ENCODE measurements at places on chromosomes 1 and 21.

DNA sequence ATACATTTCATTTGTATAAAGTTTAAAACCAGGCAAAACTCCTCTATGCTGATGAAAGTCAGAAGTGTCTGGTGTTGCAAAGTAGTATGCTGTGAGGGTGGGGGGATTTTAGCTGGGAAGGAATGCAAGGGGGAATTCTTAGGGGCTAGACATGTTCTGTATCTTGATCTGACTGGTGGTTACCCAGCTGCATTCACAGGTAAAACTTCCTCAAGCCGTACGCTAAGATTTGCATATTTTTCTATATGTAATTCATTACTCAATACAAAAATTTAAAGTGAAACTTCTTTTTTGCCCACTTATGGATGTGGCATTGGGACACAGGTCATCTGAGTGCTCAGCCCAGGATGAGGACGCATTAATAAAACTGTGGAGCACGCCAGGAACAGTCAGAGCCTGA lies 323.3 kb downstream of the PAPPA2 start:
- DNase-seq: no peak

DNA sequence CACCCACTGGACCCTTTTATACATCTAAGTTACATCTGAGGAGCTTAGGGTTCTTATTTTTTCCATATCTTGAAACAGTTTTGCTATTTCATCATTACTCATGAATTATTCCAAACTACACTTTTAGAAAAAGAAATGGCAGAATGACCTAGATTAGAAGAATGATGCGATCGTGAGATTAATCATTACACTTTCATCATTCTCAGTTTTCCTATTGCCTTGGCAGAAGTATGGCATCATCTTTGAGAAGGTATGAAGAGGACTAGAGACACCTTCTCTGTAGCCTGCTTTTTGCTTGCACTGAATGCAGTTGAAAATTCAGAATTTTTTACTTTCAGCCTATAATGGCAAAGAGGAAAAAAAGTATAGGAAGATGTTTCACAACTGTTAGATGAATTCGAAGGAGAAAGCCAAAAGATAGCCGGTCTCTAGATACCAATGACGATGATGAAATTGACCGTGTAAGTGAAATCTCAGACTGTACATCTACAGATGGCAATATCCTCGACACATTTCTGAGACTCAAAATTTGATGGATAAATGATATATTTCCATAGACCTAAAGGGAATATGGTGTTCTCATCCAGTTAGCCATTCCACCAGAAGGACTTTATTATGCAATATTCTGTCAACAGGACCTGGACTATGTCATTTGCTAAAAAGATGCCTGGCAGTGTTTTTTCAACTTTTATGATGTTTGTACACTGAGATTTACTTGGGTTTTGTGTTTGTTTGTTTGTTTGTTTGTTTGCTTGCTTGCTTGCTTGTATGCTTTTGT lies 191.8 kb downstream of the TOMM20 start:
- DNase-seq: peak; percentile 60

GRCh38 chr1:70877343-70877742 lies 170.3 kb downstream of the PTGER3 start:
- DNase-seq: no peak

DNA sequence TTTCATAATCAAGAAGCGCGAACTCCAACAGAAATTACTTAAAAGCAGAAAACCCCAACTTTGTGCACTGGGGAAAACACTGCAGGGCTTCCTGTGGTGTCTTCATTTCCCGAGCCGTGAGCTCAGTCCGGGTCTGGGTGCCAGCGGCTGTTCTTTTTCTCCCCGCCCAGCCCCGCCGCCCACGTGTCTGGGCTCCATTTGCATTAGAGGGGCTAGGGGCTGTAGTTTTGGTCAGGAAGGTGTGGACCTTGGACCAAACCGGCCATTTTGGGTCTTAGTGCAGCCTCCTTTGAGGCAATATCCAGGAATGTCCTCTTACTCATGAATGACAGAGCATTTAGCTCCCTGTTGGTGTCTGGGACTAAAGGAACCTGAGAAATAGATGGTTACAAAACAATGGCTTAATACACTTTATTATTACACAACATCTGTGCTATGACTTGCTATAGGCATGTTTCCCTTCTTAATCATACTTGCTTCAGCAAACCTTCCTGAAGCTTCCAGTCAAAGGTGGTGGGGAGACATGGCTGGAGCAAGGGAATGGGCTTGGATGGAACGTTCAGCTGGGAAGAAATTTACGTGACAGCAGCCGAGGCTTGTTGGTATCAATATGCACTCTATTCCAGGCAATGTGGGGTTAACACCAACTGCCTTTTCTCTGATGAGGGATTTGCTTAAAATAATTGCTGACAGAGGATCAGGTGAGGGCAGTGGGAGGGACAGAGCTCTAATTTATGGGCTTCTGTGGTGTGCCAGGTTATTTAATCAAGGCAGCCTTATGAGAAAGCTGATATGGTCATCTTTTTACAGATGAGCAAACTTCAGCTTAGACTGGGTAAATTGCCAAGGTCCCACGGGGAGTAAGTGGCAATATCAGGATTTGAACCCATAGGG lies 1.1 kb downstream of the AGTRAP start:
- peak; percentile 97 for DNase-seq

- peak; percentile 16 for DNase-seq
These were observed 749 bp downstream of the AKIRIN1 start for GRCh38 chr1:38991638-38992411.

- no peak for DNase-seq
These were observed 36.9 kb downstream of the PIK3C2B start for GRCh38 chr1:204457666-204458065.

DNA sequence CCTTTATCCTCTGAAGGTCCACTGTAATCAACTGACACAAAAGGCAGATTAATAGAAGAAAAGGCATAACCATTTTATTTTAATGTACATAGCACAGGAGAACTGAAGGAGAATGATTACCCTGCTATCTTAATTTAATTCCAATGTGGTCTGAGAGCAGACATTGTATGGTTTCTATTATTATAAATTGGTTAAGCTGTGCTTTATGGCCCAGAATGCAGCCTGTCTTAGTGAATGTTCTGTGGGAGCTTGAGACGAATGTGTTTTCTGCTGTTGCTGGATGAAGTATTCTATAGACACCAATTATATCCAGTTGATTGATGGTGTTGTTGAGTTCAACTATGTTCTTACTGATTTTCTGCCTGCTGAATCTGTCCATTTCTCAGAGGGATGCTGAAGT lies 25.0 kb upstream of the SLC2A1 start:
- DNase-seq: no peak

GRCh38 chr1:236395947-236396664 lies 2.0 kb downstream of the EDARADD start:
- no peak for DNase-seq

DNA sequence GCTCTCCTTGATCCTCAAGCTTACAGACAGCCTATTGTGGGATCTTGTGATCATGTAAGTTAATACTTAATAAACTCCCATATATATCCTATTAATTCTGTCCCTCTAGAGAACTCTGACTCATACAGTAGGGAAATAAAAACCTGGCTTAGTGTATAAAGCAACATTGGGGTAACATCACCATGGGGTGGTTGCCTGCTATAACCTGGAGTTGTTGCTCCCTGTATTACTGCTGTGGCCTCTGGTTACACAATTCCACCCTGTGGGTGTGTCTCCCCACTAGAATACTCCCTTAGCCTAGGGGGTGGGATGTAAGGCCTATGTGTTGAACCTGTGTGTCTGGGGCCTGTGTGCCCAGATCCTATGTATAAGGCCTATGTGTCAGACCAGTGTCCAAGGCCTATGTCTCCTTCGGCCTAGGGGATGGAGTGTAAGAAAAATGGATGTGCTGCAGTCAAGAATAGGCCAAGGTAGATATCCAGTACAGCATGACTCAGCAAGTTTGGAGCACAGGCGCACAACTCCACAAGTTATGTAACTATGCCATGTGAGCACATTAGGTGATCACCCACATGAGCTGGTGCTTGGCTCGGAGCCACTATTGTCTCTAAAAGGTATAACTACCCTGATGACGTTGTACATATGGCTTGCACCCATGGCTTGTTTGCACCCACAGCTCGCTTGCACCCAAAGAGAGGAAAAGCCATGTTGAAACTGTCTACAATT lies 96.8 kb upstream of the C1orf21 start:
- DNase-seq: no peak

- DNase-seq: no peak
These were observed 103.9 kb downstream of the ZBTB18 start for GRCh38 chr1:244154872-244155531.

DNA sequence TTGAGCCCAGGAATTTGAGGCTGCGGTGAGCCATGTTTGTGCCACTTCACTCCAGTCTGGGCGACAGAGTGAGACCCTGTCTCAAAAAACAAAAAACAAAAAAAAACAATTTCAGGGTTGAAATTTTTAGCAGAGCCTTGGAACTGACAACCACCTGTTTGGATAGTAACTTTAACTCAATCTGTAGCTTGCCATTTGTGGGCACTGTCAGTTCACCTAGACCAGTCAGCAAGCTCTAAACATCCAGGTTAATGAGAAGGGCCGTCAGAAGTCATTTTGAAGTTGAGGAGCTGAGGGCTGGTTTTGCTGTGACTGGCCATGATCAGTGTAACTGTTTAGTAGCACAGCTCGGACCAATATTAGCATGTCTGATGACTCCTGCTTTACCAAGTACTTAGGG lies 8.4 kb downstream of the TRAPPC10 start:
- no peak for DNase-seq

DNA sequence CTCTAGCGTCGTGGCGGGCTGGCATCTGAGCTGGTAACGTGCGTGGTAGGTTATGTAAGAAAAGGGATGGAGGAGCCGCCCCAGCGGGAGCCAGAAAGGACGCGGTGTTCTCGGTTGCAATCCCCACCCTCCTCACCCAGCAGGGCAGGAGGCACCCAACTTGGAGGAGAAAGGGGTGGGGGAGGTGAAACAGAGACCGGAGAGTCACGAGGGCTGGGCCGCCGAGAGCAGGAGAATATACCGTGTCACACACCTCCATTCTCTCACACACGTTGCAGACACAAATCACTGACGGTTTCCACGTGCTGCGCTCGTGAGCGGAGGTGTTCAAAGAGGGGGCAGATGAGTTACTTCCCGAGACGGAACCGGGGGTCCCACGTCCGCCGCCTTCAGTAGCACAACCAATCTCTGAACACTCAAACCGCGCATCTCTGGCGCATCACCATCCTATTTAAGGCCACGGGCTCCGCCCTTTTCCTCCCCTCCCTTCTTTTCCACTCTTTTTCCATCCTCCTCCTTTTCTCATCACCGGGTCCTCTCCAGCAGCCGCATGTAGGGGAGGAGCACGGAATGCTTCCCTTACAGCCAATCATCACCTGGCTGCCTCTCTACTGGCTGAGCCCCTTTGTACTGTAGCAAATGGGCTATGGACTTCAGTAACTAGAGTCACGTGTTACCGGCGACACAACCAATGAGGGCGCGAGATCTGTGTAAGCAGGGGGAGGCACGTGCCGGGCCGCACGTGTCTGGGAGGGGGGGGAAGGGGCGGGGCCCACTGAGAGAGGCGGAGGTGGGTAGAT lies at the start of gene CIART:
CIART (plus strand) TSS at position 797 of the 800 bp plus-strand sequence. CDS start 714 bp downstream, outside the sequence.
- peak; percentile 85 for DNase-seq

DNA sequence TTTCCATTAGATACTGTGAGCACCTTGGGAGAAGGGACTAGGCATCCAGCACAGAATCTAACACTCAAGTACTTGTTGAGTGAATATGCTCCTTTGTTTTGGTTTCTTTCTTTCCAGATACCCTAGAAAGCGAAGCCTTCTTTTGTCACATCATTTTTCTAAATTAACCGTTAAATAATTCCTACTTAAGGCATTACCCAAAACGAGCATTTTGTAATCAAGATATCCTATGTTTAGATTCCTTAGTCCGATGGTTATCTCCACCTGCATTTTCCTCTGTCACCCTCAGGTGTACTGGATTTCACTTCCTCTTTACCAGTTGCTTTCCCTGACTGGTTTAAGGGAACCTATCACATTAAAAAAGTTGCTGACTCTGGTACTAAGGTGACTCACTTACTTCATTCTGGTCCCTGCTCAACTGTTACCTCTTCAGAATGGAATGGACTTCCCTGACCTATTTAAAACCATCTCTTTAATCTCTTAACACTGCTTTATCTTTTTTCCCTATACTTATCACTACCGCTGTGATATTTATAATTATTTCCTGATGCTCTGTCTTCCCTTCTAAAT lies 3.2 kb downstream of the B3GALNT2 start:
- no peak for DNase-seq

DNA sequence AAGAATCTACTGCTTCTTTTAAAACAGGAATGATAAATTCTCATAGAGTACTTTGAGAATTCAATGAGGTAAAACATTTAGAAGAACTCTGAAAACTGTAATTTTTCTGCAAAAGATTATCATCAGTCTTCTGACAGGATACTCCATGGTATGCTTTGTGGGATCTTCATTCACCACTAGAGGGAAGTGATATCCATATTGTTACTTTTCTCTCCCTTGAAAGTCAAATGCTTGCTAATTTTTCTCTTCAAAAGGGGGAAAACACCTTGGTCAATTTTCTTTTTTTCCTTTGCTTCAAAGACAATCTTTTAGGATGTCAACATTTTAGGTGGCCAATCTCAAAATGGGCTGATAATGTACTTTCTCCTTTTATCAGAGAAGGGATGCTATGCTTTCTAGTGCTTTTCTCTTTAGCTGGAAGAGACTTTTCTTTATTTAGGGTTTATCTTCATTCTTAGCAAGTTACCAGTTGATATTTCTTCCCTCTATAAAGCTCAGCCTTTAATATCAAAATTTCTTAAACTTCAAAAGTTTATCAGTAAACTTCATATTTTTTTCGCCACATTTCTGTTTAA lies 95.5 kb downstream of the NEGR1 start:
- DNase-seq: no peak

GRCh38 chr1:186722711-186723309 lies 42.6 kb upstream of the PTGS2 start:
- DNase-seq: peak; percentile 43

DNA sequence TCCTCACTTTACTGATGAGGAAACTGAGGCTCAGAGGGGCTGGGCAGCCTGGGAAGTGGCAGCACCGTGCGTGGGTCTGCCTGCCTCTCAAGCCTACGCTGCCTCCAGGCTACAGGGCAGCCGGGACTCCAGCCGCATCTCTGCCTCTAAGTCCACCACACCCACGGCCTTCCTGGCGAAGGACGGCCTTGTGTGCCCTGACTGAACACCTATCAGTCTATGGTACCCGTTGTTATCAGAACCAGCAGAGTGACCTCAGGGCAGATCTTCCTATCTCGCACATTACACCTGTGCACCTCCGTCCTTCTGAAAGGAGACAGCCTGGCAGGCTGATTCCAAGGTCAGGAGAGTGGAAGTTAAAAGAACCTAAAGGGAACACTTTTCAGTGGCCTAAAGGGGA lies 35.7 kb upstream of the SLC30A1 start:
- DNase-seq: no peak

GRCh38 chr1:227343727-227344551 lies 25.6 kb upstream of the CDC42BPA start:
- no peak for DNase-seq

DNA sequence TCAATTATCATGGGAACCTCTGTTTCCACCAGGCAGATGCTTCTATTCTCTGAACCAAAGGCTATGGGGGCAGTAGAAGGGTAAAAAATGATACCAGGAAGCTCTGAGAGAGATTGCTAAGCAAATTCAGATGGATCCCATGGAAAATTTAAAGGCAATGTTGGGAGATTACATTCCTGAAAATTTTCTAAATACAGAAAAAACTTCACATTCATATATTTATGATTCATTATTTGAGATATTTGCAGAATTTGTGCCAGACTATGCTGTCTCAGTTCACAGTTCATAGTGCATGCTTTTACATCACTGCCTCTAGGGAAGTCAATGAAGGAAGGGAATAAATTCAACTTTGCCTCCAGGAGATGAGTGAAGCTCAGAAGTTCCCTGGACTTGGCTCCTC lies 57.5 kb downstream of the KCNT2 start:
- no peak for DNase-seq

GRCh38 chr1:178566187-178566586 lies 53.3 kb downstream of the TEX35 start:
- DNase-seq: peak; percentile 14

GRCh38 chr1:92756537-92756936 lies 28.4 kb downstream of the EVI5 start:
- no peak for DNase-seq

All from CD14-positive monocyte (primary cell).